ENCODE measurements at places on chromosomes 3 and 15. TPM values are rescaled to one million over a fixed set of nuclear protein-coding genes. Genes with fewer than 3 reads are reported as not detected.

GRCh38 chr3:148957586-148957985 is 33.8 kb upstream of the GYG1 start:
- H3K4me3 ChIP-seq: no peak overlapping the region
- H3K27ac ChIP-seq: peak overlapping the region; percentile 86
- H3K4me1 ChIP-seq: peaks cover 20% of the 10 kb centered on the region
- no peaks in the 10 kb centered on the region for H3K27me3 ChIP-seq
- H3K36me3 ChIP-seq: no peaks in the 10 kb centered on the region

DNA sequence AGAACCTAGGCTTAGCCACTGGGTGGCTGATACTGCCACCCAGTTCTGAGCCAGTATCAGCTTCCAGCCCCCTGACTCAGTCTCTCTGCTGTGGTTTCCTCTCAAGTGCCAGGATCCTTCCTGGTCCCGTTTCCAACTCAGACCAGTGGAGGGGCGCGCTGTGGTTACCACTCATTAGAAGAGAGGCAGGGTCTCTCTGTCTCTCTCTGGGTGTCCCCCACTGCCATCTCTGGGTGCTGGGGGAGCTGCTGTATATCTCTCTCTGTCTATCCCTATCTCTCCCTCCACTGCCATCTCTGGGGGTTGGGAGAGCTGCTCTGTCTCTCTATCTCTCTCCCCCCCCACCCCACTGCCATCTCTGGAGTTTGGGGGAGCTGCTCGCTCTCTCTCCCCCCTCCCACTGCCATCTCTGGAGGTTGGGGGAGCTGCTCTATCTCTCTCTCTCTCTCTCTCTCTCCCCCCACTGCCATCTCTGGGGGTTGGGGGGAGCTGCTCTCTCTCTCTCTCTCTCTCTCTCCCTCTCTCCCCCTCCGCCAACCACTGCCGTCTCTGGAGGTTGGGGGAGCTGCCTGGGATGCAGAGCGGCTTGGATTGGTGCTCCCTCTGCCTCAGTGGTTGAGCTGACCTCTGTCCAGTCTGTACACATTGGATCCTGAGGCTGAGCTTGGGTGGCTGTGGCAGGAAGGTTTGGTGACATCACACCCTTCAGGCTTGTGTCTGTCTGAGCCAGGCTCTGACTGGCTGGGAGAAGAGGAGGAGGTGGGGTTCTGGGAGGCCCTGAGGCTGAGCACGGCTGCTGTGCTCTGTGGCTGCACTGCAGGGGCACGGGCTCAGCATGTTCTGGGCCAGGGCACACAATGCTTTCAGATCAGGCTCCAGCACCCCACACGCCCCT is 98.9 kb downstream of the APBA2 start:
- H3K27me3 ChIP-seq: no peaks in the 10 kb centered on the region
- no peaks in the 10 kb centered on the region for H3K36me3 ChIP-seq
- no peaks in the 10 kb centered on the region for H3K4me1 ChIP-seq
- no peak overlapping the region for H3K4me3 ChIP-seq
- DNase-seq: no peak
- no peak overlapping the region for H3K27ac ChIP-seq

DNA sequence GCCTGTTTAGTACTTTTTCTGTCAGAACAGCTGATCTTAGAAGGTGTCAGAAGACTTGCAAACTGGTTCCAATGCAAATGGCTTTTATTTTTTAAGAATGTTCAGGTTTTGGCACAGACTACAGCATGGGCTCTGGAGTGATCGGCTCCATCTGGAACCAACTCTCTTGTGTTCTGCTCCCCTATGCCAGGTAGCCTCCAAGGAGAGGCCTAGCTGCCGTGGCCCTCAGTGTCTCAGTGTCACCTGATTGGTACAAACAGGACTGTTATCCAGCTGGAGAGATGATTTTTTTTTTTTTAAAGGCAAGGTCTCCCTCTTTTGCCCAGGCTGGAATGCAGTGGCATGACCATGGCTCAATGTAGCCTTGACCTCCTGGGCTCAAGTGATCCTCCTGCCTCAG is 183.1 kb downstream of the SV2B start:
- DNase-seq: no peak
- no peaks in the 10 kb centered on the region for H3K36me3 ChIP-seq
- no peaks in the 10 kb centered on the region for H3K4me1 ChIP-seq

CHDH gene
- 0.68 TPM for total RNA-seq

NAA50 gene
- 58.3 TPM for total RNA-seq
